Stimulated activated CD4-positive, alpha-beta T cell treated with anti-CD3 and anti-CD28 coated beads, Interleukin-2, amount 100 ng/mL, for 4 hours (primary cell): ENCODE measurements at places on chromosomes 5 and 9.
A peak's percentile ranks its signal among the peaks of the same experiment; 100 is the strongest.

DNA sequence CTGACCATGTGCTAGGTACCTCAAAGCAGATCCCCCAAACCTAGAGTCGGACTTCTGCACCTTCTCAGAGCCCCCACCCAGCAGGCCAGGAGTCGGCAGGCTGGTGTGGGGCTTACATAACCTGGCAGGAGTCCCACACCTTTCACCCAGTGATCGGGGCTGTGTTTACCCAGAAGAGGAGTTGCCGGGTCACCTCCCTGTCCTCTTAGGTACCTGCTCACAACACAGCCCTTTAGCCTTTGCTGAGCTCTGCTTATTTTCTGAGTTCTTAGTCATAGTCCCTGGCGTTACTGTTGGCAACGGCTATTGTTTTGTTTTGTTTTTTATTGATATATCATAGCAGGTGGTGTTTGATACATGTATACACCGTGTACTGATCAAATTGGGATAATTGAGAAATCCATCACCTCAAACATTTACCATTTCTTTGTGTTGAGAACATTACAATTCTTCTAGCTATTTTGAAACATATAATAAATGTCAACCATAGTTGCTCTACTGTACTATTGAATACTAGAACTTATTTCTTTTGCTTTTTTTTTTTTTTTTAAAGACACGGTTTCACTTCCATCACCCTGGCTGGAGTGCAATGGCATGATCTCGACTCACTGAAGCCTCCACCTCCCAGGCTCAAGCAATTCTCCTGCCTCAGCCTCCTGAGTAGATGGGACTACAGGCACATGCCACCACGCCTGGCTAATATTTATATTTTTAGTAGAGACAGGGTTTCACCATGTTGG lies 10.4 kb upstream of the EEIG1 start:
- DNase-seq = no peak

GRCh38 chr9:128729766-128730517 lies 6.0 kb upstream of the ZDHHC12 start:
- no peak for DNase-seq

DNA sequence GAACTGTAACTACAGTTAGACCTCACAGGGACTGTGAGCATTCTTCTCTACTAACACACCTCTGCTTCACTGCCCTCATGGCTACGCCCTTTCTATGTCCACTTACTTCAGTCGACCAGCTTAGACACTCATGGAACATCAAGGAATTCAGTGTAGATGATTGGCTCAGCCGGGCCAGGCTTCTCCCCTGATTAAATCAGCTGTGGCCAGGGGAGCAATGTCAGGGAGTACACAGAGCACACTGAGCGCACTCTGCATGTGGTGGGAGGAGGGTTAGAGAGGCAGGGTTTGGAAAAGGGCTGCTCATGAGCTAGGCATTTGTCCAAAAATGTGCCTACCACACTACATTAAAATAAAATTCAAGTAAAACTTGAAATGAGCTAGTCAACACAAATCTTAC lies 400.5 kb downstream of the ARRDC3 start:
- no peak for DNase-seq

DNA sequence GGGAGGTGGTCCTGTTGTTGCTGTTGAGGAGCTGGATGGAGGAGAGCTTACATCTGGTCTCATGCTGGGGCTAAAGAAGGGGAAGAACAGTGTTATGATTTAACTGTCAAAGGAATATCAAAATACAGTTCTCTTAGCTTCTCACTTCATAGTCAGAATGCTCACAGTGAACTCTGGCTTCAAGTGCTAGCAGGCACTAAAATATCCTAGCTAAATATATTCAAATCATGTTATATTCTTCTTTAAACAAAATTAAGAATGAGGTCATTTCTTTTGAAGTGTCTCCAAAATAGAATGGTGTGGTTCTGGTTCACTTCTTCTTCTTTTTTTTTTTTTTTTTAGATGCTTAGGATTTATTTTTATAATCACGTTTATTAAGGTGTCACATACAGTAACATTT lies 89.4 kb downstream of the NR3C1 start:
- DNase-seq = no peak

DNA sequence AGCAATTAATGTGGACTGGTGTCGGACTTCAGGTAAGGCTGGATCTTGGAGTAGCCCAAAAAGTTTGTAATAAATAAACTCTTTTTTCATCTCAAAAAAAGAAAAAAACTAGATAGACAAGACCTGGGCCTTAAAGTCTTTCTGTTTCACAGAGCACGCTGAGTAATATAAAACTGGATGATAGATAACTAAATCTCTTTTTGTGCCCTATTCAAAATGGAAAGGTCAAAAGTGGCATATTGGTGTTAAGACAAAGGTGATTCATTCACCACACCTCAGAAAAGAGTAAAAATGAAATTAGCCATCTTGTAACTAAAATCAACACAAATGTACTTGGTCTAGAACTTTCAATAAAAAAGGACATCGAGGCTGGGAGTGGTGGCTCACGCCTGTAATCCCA lies 30.3 kb upstream of the RFK start:
- DNase-seq = no peak

DNA sequence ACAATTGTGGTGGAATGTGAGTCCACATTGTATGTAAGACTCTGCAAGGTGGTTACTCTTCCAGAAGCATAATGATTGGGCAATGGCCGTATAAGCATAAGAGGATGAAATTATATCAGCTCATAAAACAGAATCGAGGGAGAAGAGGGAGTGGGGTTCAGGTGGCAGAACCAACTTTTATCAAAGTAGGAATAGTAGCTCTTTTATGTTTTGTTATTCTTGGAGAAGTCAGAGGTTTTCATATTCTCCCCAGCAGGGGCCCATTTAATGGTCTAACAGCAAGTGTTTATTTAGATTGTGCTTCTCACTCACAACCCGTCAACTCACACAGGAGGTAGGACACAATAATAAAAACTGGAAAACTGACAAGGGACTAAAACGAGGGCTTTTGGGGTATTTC lies 291.3 kb upstream of the CD180 start:
- DNase-seq = no peak

GRCh38 chr5:135671052-135671705 lies 92.4 kb upstream of the CXCL14 start:
- no peak for DNase-seq

GRCh38 chr9:90523958-90524357 lies 118.7 kb downstream of the DIRAS2 start:
- DNase-seq = no peak

GRCh38 chr9:34379334-34380033 lies 2.8 kb upstream of the MYORG start:
- DNase-seq = peak; percentile 87

GRCh38 chr5:60493372-60493771 lies 206.6 kb downstream of the DEPDC1B start:
- DNase-seq = no peak
